ENCODE measurements at places on chromosomes 5 and 9.
A peak's percentile ranks its signal among the peaks of the same experiment; 100 is the strongest.

DNA sequence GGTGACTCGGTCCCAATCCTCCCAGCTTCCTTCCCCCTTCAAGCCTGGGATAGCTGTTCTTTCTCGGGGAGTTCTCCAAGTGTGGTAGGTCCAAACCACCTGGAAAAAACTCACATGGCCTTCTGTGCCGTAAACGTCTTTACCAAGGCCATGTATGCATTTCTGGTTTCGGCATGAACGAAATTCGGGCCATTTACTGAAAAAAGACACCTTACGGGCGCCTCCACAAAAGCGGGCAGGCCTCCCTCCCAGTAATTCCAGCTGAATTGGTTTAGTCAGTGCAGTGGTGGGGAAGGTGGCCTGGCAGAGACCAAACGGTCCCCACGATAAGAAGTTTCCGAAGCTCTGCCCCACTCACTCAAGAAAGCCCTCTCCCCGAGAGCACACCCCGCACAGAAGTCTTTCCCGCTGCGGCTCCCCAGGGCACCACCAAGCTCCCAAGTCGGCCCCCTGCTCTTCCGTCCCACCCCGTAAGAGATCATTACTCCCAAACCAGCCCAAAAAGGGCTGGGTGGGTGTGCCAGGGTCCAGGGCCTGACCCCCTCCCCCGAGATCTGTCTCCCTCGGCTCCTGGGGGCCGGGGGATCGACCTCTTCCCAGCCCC is 86.3 kb upstream of the MELK start:
- peak; percentile 10 for DNase-seq

- DNase-seq: no peak
Observed at GRCh38 chr9:4680750-4681149, 1.4 kb downstream of the CDC37L1 start.

- DNase-seq: no peak
Observed at GRCh38 chr9:89951675-89952074, 346.9 kb downstream of the GADD45G start.

GRCh38 chr9:120587328-120587727 is 7.4 kb upstream of the CDK5RAP2 start:
- DNase-seq: no peak

DNA sequence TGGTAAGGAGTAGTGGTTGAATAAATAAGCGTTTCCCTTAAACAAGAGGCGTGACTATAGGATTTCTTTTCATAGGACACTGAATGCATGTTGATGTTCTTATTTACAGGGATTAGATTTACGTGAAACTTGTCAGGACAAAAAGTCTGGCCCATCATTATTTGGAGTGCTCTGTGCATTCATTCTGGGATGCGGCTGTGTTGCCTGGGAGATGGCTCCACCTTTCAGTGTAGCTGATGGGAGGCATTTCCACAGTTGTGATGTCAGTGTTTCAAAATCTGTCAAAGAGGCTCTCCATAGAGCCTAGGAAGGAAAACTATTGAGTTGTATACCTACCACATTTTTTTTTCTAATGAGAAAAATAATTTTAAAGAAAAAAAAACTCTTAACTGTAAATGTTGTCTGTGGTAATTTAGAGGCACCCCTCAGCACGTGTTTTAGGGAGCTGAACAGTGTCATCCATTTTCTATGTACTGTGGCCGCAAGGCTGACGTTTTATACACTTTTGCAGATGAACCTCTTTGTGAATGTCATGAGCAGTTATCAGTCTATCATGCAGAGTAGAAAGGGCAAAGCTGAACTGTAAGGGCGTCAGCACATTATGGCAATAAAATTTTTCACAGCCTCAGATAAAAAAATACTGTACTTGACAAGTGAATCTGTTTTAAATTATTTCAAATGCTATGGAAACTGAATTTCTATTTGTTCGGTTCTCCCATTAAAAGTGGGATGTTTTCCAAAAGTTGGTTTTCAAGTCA is 202.7 kb downstream of the PBX3 start:
- no peak for DNase-seq

- no peak for DNase-seq
Observed at GRCh38 chr5:174118823-174119467, 73.4 kb downstream of the NSG2 start.

DNA sequence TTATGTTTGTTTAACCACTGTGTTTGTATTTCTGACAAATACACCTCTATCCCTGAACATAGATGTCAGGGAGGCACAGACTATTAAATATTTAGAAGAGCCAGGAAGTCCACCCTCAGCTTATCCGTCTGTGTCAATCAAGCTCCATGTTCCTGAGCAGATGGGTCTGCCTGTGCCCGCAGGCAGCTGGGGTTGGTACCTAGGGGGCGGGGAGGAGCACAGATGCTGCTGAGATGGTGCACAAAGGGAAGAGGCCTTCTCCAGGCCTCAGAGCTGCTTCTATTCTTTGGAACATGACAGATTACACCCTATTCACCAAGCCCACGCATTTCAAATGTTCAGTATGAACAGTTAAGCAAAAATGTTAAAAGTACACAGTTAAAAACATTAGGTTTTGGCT is 142.1 kb downstream of the EPB41L4A start:
- no peak for DNase-seq

- DNase-seq: peak; percentile 39
Observed at GRCh38 chr5:57494104-57495098, 11.8 kb upstream of the ACTBL2 start.

- no peak for DNase-seq
Observed at GRCh38 chr5:91690921-91691320, 307.8 kb upstream of the ARRDC3 start.

DNA sequence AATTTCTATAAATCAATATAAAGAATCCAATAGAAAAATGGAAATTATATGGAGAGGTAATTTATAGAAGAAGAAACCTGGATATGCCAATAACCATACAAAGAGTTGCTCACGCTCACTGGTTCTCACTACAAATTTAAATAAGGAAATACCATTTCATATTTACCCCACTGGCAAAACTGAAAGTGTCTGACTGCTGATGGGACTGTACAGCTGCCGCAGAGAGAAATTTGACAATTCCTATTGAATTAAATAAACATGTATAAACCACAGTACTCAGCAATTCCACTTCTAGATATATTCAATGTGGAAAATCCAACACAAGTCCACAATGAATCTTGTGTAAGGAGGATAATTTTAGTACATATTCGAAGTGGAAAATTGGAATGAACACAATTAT is 830.4 kb upstream of the GRAMD2B start:
- no peak for DNase-seq

DNA sequence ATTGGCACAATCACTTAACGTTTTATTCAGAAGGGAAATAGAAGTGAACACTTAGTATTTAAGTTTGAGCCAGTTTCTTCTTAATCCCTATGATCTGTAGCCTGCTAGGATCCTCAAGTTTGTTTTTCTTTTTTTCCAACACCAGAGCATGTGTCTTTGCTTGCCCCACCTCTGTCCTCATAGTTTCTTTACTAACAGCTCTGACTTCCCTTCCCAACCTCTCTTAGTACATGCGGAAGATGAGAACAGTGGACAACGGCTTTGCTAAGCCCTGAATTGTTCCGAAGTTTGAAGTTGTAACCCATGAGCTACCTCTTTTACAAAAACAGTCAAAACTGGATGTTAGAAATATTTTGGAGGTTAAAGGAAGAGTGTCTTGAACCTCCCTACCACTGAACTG is 61.7 kb upstream of the TAF11L2 start:
- no peak for DNase-seq

- DNase-seq: peak; percentile 30
Observed at GRCh38 chr5:56910210-56910965, 992 bp downstream of the SETD9 start.

DNA sequence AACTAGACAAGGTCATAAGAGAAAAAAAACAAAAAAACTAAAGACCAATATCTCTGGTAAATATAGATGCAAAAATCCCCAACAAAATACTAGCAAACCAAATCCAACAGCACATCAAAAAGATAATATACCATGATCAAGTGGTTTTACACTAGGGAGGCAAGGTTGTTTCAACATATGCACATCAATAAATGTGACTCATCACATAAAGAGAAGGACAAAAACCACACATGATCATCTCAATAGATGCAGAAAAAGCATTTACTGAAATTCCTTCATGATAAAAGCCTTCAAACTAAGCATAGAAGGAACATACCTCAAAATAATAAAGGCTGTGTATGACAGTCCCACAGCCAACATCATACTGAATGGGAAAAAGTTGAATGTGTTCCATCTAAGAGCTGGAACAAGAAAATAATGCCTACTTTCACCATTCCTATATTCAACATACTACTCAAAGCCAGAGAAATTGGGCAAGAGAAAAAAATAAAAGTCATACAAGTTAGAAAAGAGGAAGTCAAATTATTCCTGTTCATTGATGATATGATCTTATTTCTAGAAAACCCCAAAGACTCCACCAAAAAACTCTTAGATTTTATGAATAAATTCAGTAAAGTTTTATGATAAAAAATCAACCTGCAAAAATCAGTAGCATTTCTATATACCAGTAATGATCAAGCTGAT is 72.2 kb upstream of the FAM169A start:
- DNase-seq: no peak

DNA sequence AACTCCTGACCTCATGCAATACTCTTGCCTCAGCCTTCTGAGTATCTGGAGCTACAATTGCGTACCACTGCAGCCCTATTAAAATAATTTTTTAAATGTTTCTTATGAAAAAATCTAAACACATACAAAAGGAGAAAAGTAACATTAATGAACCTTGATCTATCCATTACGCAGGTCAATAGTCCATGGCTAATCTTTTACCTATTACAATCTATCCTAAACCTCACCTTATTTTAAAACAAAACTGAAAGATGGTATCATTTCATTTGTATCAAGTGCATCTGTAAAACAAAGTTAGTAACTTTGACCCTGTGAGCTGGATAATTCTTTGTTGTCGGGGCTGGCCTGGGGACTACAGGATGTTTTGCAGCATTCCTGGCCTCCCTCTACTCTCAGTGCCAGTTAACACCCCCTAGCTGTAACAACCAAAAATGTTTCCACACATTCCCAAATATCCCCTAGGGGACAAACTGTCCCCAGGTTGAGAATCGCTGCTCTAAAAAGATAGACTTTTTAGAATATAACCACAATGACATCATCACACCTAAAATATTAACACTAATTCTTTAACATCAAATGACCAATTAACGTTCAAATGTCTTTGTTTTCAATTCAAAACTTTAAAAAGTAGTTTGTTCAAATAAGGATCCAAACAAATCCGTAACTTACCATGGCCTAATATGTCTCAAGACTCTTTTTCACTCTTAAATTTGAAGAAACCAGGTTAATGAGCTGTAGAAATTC is 54.8 kb downstream of the RNF38 start:
- DNase-seq: no peak

- DNase-seq: no peak
Observed at GRCh38 chr5:132790201-132790865, 13.3 kb upstream of the SEPTIN8 start.

DNA sequence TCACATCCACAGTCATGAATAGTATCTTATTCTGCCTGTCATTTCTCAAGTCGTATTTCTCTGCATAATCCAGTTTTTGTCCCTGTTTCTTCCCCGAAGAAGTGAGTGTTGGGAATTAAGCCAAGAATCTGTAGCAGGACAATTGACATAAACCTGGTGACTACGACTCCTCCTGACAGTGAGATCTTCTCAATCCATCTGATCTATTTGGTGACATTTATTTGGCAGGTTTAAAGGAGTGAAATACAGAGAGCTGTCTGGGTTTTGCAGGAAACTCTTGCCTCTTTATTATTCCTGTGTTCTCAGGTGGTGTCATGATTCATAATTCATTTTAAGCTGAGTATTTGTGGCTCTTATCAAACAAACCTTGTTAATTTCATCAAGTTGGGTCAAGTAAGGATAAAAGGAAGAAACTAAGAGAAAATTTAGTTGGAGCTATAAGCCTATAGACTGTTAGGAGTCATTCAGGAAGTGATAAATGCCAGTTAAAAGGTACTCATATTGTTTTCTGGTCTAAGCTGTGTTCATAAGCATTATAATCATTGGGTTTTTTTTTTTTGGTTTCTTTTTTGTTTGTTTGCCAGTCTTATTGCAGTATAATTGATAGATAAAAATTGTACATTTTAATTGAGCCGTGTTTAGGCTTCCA is 95.9 kb upstream of the PCSK1 start:
- no peak for DNase-seq

DNA sequence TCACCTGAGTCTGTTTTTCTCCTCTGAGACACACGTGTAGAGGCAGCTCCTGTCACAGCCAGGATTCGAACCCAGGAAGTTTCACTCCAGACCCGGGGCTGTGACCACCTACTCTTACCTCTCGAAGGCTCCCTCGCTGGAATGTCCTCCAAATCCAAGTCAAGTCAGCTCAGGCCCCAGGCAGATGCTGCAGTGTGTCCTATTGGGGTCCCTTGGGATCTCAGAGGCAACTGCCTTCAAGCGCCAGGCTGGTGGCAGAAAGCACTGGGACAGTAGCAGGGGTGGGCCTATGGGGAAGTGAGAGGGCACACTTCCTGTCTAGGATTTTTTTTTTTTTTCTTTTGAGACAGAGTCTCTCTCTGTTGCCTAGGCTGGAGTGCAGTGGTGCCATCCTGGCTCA is 762 bp upstream of the ST6GALNAC4 start:
- no peak for DNase-seq

- no peak for DNase-seq
Observed at GRCh38 chr5:30918171-30918570, 275.3 kb upstream of the CDH6 start.

DNA sequence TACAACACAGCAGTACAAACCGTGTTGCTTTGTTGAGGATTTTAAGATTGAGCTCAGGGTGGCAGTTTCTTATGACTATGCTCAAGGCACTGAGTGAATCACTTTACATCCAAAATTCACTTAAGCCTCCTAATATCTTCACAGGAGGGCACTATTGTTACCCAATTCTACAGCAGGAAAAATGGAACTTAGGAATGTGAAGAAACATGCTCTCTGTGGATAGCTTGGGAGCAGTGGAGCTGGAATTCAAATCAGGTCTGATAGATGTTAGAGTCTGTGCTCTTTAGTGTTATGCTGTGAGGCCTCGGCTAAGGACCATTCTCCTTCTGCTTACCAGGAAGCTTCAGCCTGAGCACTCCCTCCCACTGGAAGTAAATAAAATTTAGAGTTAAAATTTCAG is 18.7 kb upstream of the HMHB1 start:
- no peak for DNase-seq

GRCh38 chr5:176845392-176845713 is 35.0 kb downstream of the UNC5A start:
- no peak for DNase-seq

DNA sequence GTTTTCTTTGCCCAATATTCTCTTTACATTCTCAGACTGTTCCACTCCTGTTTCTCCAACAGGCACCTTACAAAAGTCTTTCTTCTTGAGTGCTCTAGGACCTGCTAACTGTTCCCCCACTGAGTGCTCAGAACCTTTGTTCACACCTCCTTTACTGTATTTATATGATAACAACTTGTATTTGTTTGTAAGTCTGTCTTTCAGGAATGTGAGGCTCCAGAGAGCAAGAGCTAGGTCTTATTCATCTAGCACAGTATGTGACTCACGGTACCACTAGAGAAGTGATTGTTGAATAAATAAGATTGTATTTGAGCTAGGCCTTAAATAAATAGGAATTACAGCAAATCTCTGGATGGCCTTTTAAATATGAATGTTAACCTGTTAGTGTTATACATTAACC is 42.5 kb upstream of the MYOT start:
- DNase-seq: no peak

GRCh38 chr9:17531642-17532254 is 47.1 kb upstream of the SH3GL2 start:
- no peak for DNase-seq

GRCh38 chr9:28293369-28294090 is 720.2 kb upstream of the C9orf72 start:
- no peak for DNase-seq

GRCh38 chr5:81290146-81290545 is 11.2 kb upstream of the ZCCHC9 start:
- DNase-seq: no peak

GRCh38 chr5:166980666-166981065 is 1310.8 kb upstream of the WWC1 start:
- no peak for DNase-seq
